ENCODE measurements at places on chromosomes 3 and 15.
A peak's percentile ranks its signal among the peaks of the same experiment; 100 is the strongest.

DNA sequence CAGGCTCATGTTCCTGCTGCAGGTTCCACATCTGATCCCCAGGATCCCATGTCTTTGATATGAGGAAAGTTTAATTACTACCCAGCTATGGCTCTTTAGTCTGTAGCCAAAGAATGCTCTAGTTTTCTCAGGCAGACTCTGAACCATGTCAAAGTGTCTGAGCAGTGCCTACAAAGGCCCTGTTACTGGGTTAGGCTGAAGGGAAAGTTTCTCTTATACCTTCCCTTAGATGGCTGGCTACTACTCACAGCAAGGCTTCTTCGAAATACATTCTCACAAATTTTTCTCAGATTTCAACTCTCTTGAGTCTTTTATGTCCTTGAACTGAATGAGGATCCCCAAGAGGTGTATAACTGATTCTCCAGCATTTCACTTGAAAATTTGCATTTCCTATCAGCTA is 102.4 kb downstream of the NR1D2 start:
- DNase-seq, result no peak

- no peak for DNase-seq
Measured at GRCh38 chr15:52360229-52361203, 64.9 kb upstream of the MYO5C start.

DNA sequence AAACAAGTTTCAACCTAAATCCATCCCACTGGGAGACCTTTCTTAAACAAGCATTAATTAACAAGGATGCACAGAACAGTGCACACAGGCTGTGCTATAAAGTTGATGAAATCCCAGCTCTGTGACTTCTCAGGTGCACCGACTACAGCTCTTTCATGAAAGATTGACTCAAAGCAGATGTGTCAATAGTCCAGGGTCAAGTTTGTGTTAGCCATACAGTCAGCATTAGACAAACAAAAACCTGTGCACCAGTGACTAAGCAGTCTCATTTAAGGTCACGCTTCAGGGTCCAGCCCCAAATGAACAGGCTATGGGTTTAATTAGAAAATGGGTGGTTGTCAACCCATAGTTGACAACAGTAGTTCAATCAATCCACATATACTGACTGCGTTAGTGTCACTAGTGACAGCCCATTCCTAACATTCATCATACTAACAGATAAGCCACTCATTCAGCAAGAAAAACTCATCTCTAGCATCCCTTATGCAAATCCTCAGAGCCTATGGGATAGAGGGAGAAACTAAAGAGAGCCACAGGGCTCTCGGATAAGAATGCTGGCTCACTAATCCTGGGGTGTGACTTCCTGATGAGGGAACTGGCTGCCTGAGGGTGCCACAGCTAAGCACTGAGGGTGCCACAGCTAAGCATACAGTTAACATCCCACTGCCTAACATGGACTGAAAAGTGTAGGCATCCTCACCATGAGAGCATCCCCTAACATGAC is 84.1 kb downstream of the WNT5A start:
- DNase-seq, result no peak

DNA sequence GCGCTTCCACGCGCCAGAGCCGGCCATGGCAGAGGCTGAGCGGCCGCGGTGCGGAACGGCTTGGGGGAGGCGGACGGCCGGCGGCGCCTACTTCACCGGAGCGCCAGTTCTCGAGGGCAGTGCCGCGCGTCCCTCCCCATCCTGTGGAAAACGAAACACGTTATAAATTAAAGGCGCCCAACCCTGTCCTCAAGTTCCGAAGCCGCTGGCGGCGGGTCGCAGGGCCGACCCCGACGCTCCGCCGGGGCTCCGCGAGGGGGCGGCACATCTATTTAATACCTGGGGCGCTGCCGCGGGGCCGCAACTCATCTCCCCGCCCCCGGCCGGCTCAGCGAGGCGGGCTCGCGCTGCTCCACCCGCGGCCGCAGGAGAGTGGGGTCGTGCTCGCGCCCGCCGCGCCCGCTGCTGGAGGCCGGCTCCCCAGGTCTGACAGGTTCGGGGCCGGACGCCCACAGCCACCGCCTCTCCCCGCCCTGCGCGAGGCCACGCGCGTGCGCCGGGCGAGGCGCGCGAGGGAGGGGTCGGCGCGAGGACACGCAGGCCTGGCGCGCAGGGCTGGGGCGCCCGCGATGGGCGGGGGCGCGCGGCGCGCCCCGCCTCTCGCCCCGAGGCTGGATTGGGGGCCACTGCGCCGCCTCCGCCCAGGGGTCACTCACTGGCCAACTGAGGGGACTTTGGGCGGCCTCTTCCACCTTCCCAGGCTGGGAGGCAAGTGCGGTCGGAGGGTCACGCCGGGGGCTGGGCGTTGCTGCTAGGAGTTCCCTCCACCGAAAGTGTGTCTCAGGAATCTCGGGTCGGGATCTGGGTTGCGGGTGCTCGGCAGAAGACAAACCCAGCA is at the start of gene SLC30A4:
Gene SLC30A4 (minus strand): TSS at position 428 of the 838 bp plus-strand sequence. CDS start 401 bp downstream, at position 27.
- peak; percentile 22 for DNase-seq

GRCh38 chr15:72319360-72319984 is 485 bp downstream of the CELF6 start:
- DNase-seq, result no peak

DNA sequence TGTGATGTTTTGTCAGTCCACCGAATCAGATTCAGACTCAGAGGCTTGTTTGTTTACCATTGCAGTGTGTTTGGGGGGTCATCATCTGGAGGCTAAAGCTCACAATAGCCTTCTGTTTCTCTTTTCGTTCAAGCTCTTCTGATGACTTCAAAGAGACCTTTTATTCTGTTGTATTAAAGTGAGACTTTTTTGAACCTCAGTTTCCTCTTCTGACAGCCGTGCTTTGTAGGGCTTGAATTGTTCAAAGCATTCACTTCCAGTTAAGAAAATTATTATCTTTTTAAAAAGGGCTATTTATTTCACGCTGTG is 1.3 kb downstream of the PXK start:
- DNase-seq, result no peak

- DNase-seq, result no peak
Measured at GRCh38 chr15:60797444-60798040, 318.6 kb upstream of the ICE2 start.

- no peak for DNase-seq
Measured at GRCh38 chr3:171234298-171235010, 207.9 kb upstream of the SLC2A2 start.

DNA sequence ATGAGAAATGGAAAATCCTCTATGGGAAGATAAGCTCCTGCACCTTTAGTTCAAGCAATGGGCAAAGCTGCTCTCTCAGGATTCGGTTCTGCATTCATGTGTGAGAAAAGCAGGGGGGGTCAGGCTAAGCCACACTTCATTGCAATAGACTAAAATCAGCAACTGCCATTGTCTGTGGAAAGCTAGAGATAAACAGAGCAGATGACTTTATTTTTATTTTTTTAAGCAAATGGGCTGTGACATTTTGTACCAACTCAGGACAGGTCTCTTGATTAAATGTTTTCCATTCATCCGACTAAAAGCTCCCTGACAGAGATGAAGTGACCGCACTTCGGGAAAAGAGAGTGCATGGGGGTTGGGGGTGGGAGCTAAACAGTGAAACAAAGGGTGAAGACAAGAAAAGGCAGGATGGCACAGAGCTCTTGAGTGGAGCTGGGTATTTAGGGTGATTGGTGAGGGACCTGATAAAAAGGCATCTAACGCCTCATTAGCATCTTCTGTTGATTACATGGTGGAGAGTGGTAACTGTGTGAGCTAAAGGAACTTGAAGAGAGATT is 987.4 kb downstream of the TUSC7 start:
- no peak for DNase-seq

DNA sequence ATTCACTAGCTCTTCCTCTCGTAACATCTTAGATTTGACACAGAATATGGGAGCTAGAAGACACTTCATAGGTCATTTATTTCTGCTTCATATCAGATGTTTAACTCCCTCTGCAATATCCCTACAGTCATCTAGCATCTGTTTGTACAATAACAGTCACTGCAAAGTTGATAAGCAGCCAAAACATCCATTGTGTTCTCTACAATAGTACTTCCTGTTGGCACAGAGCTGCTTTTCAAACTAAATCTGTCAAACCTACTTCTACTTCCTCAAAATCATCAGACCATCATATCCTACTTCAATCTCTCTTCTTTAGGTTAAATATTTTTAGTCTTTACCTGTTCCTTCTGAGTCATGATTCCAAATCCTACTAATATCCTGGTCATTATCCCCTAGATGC is 233.2 kb downstream of the FGF12 start:
- no peak for DNase-seq

DNA sequence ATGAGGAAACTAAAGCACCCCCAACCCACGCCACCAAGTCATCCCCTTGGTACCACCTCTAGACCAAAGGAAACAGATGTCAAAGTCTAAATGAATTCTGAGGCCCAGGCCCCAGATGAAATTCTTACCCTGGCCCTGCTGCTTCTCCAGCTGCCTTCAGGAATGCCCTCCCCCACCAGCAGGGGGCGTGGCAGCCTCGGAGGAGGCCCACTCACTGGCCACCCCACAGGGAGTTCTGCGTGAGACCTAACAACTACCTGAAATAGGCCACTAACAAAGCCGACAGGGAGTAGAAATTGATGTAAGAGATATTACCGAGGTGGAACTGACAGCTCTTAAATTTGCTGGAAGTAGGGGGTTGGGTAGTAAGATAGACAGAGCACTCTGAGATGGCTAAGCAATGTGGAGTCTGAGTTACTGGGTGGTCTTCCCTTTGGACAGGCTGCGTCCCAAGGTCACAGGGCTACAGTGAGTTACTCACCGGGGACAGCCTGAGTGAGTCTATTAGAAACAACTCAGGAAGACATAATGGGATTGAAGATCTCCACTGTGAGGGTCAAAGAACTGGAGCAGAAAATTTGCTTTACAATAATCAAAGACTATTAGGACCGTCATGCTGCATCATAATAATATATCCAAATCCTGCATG is 240.7 kb downstream of the SHOX2 start:
- DNase-seq, result no peak

- no peak for DNase-seq
Measured at GRCh38 chr3:185647134-185647879, 61.2 kb downstream of the SENP2 start.

- no peak for DNase-seq
Measured at GRCh38 chr3:78825118-78825857, 942.5 kb downstream of the ROBO1 start.

GRCh38 chr3:62795978-62796657 is 79.1 kb downstream of the CADPS start:
- DNase-seq, result no peak

- DNase-seq, result peak; percentile 23
Measured at GRCh38 chr15:23035964-23036566, 3.3 kb downstream of the TUBGCP5 start.

DNA sequence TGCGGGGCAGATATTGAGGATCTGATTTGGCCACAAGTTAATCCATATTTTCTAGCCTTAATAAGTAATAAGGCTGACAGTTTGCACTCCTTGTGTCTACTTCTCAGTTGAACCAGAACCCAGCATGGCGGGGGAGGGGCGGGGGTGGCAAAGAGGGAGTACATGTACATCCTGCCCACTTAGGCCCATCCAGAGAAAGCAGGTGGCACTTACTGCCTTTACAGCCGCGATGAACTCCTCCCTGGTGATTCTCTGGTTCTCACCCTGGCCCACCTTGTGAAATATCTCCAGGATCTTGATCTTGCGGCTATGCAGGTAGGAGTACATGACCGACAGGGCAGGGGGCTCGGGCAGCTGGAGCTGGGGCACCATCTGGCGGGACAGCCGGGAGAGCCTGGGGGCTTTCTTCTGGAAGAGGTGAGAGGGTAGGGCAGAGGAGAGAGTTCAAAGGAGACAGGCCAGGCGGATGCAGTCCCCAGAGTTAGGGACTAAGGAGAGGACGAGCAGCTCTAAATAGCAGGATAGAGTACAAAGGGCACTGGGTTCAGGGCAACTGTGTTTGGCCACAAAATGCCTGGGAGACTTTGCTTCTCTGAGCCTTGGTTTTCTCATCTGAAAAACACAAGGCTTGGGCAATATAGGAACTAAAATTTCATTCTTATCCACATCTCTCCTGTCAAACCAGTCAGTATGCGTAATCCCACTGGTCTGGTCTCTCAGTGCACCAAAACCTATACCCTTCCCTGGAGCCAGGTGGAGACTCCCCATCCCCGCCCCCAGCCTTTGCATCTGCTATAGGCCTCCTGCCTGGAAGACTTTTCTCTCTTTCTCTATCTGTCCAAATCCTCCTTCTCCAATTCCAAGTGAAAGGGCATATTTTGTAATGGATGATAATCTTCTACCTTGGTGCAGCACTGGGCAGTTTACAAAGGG is 10.1 kb downstream of the EFCAB12 start:
- DNase-seq, result no peak

DNA sequence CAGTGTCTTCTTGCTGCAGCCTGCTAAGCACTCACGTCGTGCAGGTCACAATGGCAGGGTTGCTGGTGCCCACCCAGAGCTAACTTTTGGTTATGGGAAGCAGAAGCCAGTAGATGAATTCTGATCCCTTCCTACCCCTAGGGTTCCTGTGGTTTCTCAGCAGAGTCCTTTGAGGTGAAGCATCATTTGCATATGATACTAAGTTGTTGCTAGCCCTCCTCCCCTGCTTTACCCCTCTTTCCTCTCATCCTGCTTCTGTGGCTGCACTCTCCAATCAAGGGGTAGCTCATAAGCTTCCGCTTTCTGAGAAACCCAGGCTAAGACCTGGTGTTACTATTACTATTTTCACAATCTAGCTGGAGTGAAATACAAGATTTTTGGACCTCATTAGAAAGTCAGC is 22.1 kb upstream of the HEG1 start:
- no peak for DNase-seq

Data from NCI-H1092 (cell line).